ENCODE measurements at places on chromosomes 16 and 17. TPM values are rescaled to one million over a fixed set of nuclear protein-coding genes. Genes with fewer than 3 reads are reported as not detected.

- no peak for DNase-seq
These were observed 476.8 kb downstream of the SHISA9 start for GRCh38 chr16:13378151-13378550.

DNA sequence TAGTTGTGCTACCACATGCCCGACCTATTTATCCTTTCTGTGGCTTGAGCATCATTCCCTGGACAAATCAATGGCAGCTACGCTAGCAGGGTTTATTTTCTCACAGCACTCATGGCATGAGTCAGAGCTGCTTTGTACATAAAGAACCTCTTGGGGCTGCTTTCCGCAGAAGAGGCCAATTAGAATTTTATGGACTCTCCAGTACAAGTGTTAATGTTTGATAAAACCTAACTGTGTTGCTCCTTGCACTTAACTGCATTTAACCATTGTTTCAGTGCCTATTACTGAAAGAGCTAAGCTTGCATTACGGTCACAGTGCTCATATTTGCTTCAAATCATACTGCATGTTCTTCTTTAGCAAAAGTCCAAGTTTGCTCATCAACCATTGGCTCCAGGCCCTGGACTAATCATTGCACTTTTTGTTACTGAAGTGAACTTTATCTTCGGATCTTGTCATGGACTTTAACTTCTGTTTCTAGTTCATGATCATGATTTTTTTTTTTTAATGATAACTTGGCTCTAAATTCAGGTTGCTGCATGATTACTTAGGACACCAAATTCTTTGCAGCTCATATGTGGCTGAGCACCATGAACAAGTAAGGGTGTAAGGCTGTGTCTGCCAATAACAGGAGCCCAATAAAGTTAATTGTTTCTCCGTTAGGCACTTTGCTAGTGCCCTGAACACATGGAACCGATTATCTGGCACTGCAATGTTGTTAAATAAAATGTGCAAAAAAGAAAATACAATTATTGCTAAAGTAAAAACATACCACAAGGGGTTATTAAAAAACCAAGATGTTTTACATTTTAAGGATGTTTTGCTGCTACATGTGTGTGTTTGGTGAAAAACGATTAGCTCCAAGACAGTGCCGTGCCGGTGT is 492.2 kb downstream of the KCNJ2 start:
- no peak for DNase-seq

DNA sequence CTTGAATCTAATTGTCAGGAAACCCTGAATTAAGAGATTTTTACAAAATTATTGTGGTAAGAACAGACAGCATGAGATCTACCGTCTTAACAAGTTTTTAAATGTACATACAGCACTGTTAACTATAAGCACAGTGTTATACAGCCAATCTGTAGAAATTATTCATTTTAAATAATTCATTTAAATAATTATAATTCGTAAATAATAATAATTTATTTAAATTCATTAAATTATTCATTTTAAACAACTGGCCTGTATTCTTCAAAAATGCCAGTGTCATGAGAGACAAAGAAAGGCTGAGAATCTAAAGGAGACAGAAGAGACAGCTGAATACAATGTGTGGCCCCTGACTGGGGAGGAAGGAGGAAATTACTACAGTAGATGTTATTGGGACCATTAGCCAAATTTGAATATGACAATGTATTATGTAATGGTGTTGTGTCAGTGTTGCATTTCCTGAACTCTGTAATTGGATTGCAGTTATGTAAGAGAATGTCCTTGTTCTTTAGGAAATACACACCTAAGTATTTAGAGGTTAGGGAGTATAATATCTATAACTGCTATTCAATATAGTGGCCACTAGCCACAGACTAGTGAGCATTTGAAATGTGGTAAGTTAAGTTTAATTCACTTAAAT is 2.3 kb downstream of the RSAD1 start:
- no peak for DNase-seq

GRCh38 chr16:85461022-85461813 is 151.9 kb upstream of the GSE1 start:
- DNase-seq, result no peak

GRCh38 chr16:84049403-84050060 is 6.9 kb upstream of the SLC38A8 start:
- DNase-seq, result no peak

GRCh38 chr16:87351320-87351698 is 32.3 kb downstream of the FBXO31 start:
- DNase-seq, result no peak

- DNase-seq, result no peak
These were observed at the start of gene SPATA32 for GRCh38 chr17:45261577-45262515. Gene SPATA32 (minus strand): TSS chr17:45262094. CDS start chr17:45262016, 78 bp downstream.

Gene FBXL16
- 1.5 TPM for polyA plus RNA-seq

Gene FN3K
- polyA plus RNA-seq, result 18.4 TPM

Gene ANKRD40CL
- 0.35 TPM for polyA plus RNA-seq

Gene TBC1D28
- polyA plus RNA-seq, result not detected

Data from left renal pelvis (tissue), 4 donors.